ENCODE measurements at places on chromosomes 7 and 10.

- no peak for DNase-seq
These were observed 911.0 kb upstream of the ZNF722 start for GRCh38 chr7:63087575-63088190.

GRCh38 chr10:79055892-79056291 is 12.9 kb upstream of the ZMIZ1 start:
- no peak for DNase-seq

- no peak for DNase-seq
These were observed 88.6 kb upstream of the KLF14 start for GRCh38 chr7:130822642-130823041.

- no peak for DNase-seq
These were observed 57.4 kb downstream of the MKLN1 start for GRCh38 chr7:131385039-131385605.

- no peak for DNase-seq
These were observed 454.5 kb upstream of the ZMIZ1 start for GRCh38 chr10:78614267-78614666.

DNA sequence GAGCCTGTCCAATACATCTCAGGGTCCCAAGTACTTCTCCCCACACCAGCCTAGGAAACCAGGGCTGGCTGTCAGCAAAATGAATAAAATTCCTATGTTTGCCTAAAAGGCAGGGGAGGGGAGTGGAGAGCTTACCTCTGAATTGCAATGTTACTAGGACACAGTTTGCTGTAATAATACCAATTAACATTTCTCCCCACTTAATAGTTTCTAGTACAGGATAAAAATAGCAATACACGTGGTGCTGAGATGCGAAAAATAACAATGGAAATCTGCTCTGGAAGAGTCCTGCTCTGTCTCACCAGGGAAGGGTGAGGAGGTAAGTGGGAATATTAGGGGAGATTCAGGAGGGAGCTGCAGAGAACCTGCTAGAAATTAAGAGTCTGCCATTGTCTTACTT is 112.3 kb downstream of the PLXNA4 start:
- no peak for DNase-seq

GRCh38 chr10:72688208-72688651 is 3.7 kb upstream of the MCU start:
- no peak for DNase-seq

- no peak for DNase-seq
These were observed 46.1 kb downstream of the C1GALT1 start for GRCh38 chr7:7228472-7228871.

DNA sequence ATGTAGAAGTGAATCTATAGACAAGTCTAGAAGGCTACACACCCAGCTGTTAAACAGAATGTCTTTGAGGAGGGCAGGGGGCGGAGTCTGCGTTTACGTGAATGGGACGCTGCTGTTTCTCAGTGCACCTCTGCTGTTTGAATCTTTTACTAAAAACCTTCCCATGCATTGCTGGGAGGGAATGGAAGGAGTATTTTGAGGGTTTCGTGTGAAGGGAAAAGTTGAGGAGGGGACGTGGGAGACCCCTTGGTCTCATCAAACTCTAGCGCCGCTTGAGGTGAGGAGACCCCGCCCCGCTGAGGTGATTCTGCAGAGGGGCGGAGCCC is 492 bp upstream of the VCL start:
- no peak for DNase-seq

DNA sequence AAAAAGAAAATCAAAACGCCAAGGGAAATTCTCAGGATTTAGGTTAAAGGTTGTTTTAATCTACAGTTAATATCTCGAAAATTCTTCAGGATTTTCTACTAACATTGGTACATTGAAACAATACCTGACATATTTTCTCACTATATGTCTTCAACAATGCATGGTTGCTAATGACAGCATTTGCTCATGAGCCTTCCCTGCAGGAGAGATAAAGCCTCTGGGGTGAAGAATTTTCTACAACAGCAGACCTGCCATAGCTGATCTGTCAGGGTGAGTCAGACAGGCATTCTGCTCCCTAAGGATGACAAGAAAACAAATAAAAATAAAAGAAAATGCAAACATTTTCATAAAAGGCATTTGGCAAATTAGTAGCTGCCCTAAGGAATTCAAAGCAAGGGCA is 11.7 kb upstream of the GPR37 start:
- DNase-seq: no peak

- no peak for DNase-seq
These were observed 5.2 kb downstream of the FRA10AC1 start for GRCh38 chr10:93697207-93697606.

GRCh38 chr10:33253411-33253810 is 81.1 kb downstream of the NRP1 start:
- no peak for DNase-seq

DNA sequence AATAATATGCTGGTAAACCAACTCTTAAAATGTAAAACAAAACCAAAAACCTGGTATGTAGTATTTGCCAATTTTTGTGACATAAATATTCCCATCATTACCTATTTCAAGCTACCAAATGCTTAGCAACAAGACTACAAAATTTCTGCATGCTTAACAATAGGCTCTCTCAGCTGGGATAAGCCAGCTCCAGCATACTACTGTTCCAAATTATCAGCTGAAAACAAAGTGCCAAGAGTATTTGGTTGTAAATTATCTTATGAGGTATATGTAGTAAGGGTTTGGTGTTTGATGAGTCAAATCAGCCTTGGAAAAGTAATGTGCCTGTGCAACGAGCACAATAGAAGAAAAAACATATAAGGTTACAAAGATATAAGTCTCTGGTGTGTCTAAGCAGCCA is 263.2 kb downstream of the HGF start:
- no peak for DNase-seq

GRCh38 chr10:4742217-4742616 is 83.8 kb upstream of the AKR1E2 start:
- no peak for DNase-seq

- no peak for DNase-seq
These were observed 39.9 kb downstream of the RBM17 start for GRCh38 chr10:6128591-6129251.

DNA sequence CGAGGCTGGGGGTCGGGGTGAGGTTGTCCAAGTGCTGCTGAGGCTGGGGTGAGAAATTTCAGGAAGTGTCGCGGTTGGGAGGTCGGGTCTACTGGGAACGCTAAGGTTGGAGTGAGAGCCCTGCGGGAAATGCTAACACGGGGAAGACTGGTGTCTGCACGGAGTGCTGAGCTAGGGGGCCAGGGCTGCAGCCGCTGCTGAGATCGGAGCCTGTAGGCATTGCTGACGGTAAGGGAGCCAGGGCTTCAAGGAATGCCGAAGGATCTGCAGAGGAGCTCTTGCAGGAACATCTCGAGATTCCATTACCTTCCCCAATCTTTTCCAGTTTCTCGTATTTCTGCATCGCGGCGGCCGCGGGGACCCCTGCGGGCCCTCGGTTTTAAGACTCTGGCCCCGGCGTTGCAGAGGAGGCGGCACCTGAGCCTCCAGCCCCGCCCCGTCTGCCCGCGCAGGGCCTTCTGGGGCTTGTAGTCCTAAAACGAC is at the start of gene CDK5:
Gene CDK5 (minus strand): TSS at position 392 of the 483 bp plus-strand sequence. CDS start 49 bp downstream, at position 343.
- no peak for DNase-seq

DNA sequence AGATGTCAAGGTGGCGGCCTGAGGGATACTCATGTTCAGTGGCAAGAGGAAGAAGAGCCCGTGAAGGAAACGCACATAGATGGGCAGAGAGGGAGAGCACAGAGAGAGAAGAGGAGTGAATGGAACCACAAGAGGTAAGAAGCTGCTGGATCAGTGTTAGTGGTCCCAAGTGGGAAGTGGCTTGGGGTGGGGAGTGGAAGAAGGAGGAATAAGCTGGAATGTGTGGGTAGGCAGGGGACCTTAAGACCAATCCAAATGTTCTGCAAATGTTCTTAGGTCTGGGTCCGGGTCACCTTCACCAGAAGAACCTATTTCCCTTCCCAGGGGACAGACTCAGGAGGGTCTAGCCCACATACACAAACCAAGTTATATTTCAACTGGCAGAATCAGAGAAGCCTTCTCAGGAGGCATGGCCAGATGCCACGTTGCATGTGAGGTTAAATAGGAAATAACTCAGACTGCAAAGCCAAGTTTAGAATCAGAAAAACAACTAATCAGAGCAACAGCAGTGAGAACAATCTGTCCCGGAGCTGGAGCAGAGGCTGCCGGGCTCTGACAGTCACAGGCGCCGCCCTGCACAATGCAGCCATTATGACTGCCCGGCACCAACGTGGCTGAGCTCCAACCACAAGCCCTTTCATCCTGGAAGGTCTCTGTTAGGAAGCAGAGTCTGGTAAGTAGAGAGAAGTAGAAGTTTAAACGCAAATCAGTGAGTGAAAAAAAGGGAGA is 78.6 kb upstream of the ARMC3 start:
- no peak for DNase-seq

Data from NCI-H524 treated with DMSO at 0.1 percent for 48 hours (cell line).